KBM-7 (cell line): ENCODE measurements at places on chromosomes 1 and 21.
A peak's percentile ranks its signal among the peaks of the same experiment; 100 is the strongest.

DNA sequence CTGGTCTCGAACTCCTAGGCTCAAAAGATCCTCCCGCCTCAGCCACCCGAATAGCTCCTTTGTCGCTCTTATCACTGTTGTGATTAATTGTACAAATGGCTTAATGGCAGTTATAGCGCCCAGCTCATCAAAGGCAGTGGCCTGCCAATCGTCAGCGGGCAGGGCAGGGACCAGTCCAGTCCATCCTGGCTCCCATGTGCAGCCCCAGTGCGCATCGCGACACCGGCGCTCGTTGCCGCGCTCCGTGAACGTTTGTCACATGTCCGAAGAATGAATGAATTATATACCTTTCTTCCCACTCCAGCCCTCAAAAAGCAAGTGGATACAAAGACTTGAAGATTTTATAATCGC lies 18.4 kb downstream of the MTX1 start:
- DNase-seq: no peak

DNA sequence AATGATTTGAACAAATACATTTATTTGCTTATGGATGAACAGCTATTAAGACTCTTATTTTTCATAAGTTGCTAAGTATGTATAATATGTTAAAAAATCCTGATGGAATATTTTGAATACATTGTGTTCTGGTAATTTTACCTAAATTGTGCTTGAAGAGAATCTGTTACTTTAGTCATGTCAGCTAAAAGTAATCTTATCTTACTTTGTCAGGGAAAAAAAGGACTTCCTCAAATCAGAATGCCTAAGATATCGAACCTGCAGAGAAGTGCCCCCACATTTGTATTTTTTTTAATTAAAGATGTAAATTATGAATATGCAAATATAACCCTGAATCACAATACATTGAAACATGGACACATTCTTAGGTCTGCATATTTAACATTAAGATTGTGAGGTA lies 1331.7 kb downstream of the MRPL39 start:
- no peak for DNase-seq

GRCh38 chr1:9150582-9151327 lies 21.9 kb upstream of the GPR157 start:
- DNase-seq: no peak

- no peak for DNase-seq
Observed at GRCh38 chr1:19597496-19598309, 46.4 kb upstream of the NBL1 start.

- no peak for DNase-seq
Observed at GRCh38 chr1:102891868-102892625, 216.3 kb downstream of the COL11A1 start.

DNA sequence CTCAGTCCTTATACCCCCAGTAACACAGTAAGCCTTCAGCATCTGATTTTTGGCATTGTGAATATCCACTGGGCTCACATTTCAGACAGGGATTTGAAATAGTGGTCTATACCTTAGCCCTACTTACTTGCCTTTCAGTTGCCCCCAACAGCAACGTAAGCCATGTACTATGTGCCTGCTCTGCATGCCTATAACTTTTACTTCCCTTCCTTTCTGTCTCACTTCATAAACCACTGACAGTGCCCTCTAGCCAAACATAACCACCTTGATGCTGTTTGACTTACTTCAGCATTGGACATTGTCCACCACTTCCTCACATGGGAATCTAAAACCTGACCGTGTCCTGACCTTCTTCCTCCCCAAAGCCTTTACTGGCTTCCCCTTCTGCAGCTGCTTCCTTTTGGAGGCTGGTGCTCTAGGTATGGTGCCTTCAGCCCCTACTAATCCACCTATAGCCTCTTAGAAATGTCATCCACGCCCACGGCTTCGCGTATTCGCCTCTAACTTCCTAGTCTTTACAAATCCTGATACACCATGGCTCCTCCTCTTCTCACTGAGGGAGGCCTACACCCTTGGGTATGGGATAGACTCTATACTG lies 3.6 kb upstream of the ZNF672 start:
- DNase-seq: peak; percentile 75

DNA sequence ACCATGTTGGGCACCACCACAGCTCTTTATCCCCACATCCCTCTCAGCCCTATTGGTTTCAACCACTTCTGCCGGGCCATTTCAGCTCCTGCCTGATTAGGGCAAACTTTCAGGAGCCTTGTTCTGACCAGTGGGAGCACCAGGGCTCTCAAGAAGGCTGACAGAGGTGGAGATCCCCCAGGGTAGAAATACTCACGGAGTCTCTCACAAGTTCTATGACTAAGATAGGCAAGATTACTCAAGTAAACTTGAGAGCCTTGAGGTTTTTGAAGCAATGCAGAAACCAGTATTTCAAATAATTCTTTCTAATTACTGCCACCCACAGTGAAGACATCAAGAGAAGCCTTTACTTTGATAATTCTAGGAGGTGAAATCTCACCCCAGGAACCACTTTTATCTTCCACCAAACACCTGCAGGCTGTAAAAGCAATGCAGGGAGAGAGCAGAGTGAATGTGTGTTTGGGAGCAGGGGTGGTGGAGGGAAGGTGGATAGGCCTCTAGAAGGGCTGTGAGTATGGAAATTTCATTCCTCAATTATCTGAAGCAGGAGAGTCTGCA lies 6.6 kb upstream of the PTCH2 start:
- DNase-seq: no peak

GRCh38 chr1:16440131-16440469 lies 424 bp upstream of the NECAP2 start:
- DNase-seq: no peak

- DNase-seq: no peak
Observed at GRCh38 chr1:226082959-226083301, 20.4 kb downstream of the H3-3A start.

GRCh38 chr1:101407505-101408211 lies 170.8 kb downstream of the S1PR1 start:
- DNase-seq: no peak

DNA sequence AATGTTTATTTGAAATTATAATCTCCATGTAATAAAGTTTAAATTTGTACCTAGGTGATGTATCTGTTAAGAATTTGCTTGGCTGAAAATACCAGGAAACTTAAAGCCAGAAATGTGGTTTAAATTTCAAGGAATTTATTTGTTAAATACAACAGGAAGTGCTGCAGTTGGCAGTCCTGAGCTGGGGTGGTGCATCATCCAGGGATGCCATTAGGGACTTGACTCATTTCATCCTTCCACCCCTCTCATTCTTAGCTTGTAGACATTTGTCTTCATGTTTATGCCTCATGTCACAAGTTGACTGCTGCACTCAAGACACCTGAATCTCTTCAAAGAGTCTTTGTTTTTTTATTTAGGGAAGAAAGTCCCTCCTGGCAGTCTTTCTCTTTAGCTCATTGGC lies 175.9 kb downstream of the LHX8 start:
- DNase-seq: no peak

GRCh38 chr1:175000697-175001187 lies 995 bp downstream of the CACYBP start:
- peak; percentile 28 for DNase-seq

- no peak for DNase-seq
Observed at GRCh38 chr1:182376936-182377574, 14.5 kb downstream of the GLUL start.

DNA sequence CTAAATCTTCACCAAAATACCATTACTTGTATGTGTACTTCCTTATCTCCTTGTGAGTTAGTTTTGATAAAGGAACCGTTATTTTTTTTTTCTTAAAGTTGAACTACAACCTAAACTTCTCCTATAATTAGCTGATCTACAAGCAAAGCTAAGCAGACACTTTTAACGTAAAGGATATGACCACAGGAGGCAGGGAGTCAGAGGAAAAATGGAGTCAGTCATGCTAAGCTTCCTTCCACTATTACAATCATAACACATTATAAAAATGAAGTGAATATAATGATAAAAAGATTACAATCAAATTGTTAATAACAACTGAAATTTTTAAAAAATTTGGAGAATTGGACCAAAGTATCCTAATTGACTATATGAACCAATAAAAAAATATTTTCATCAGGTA lies 892.6 kb downstream of the KCNT2 start:
- no peak for DNase-seq

DNA sequence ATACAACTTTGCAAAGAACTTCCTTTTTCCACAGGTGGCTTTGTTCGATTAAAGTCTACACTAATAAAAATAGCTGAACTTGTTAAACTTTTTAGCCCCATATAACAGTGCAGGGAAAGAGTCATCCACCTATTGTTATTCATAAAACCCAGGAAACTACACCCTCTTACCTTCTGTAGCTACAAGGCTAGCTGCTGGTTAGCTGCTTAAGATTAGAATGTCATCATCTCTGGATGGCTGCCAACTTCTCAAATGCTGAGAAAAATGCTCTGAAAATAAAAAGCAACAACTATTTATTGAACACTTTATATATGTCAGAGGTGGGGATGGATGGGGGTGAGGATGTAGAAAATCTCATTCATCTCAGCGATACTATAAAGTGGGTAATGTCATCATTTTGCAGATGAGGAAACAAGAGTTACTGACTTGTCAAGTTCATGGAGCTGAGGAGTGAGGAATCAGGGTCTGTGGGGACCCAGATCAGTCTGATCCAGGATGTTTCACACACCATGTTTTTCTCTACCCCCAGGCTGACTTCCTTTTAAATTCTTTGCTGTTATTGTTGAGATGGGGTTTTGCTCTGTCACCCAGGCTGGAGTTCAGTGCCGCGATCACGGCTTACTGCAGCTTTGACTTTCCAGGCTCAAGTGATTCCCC lies 17.1 kb downstream of the ATP5PF start:
- DNase-seq: peak; percentile 35

DNA sequence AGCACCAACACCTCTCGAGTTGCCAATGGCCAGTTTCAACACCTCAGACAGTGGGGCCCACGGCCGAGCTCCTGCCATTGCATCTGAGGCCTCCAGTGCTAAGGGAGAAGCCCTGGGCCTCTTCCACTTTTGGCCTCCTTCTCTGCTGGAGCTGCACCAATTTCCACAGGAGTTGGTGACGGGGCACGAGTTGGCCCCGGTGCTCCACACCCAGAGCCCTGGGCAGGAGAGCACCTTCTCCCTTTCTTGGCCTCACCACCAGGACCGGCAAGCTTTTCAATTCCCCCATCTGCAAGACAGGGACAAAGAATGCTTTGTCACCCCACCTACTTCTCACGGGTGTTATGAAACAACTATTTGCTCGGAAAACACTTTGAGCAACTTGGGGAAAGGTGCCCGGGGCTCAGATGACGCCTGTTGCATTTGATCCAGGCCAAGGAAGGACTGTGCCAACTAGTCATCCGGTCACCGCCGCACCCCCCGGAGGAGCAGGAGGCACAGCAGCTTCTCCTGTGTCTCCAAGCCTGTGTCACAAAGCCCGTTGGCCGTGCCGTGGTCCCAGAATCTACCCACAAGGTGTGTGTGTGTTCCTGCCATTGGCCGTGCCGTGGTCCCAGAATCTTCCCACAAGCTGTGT lies 55.2 kb downstream of the TOMM20 start:
- no peak for DNase-seq

GRCh38 chr1:178091986-178092745 lies 1.7 kb upstream of the RASAL2 start:
- DNase-seq: no peak

GRCh38 chr1:224637936-224638335 lies 21.8 kb downstream of the CNIH3 start:
- DNase-seq: no peak

- DNase-seq: no peak
Observed at GRCh38 chr21:38499296-38499695, 1.0 kb upstream of the ERG start.

- DNase-seq: peak; percentile 45
Observed at GRCh38 chr21:31873275-31873695, 465 bp downstream of the HUNK start.

GRCh38 chr1:186985889-186986491 lies 157.2 kb downstream of the PLA2G4A start:
- peak; percentile 66 for DNase-seq

- no peak for DNase-seq
Observed at GRCh38 chr1:114126261-114127095, 27.2 kb downstream of the SYT6 start.

GRCh38 chr1:153352523-153352922 lies 3.9 kb upstream of the PGLYRP4 start:
- DNase-seq: peak; percentile 77

DNA sequence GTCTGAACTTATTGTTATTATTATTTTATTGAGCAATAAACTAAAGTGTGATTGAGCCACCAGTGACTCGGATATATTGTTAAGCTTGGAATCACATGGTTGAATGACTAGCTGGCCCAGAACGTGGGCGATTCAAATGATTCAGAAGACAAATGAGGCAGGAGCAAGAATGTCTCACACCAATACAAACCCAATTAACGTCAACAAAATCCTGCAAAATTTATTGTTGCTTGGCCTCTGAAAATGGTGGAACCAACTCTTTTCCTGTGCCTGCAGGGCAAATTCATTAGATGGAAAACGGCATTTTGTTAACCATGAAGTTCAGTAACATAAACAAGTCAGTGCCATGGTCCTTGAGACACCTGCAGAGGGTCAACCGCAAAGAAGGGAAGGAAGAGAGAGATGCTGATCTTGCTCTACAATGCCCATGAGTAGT lies 482.0 kb downstream of the SETD4 start:
- DNase-seq: no peak

DNA sequence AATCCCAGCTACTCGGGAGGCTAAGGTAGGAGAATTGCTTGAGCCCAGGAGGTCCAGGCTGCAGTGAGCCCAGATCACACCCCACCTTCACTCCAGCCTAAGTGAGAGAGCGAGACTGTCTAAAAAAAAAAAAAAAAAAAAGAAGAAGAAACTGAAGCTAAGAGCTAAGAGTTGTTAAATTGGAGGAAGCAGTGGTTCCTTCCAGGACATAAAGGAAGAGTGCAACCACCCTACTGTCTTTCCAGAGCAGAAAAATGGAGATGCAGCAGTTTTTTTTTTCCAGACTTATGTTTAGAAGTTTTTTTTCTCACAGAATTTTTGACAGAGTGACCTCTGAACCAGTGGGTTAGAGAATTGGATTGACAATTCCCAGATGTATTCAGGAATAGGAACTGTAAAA lies 88.7 kb downstream of the HLX start:
- no peak for DNase-seq

- DNase-seq: no peak
Observed at GRCh38 chr21:18252680-18253079, 8.0 kb downstream of the CHODL start.

DNA sequence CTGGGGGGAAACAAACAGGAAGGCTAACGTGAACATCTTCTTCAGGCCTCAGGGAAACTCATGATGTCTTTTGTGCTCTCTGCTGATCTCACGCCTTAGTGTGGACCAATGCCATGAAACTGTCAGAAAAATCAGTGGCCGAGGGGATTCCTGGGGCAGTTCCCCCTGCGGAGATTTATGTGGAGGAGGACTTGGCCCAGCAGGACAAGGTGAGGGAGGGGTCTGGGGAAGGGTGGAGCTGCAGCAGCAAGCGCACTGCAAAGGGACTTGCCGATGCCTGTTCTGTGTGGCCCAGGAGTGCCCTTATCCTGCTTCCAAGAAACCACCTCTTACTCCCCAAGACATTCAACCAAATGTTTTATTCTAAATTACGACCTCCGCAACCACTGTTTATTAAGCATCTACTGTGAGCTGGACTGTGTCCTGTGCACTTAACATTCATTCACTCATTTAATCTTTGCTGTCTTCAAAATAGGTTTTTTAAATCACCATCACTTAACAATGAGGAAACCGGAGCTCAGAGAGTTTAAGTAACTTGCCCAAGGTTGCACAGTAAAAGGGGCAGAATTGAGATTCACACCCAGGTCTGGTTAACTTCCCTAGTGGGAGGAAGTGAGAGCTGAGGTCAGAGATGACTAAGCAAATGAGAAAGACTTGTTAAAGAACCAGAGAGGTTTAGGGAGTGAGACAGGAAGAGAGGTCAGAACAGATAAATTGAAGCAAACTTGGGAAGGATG lies 49.7 kb downstream of the FHAD1 start:
- peak; percentile 22 for DNase-seq

- peak; percentile 30 for DNase-seq
Observed at GRCh38 chr1:101474039-101474665, 237.3 kb downstream of the S1PR1 start.
